ELF-1 (cell line): ENCODE measurements at places on chromosomes 12 and 14.

GRCh38 chr12:52198454-52199215 lies 6.8 kb upstream of the KRT80 start:
- no peak for DNase-seq

- no peak for DNase-seq
Observed at GRCh38 chr12:133081159-133081780, 547 bp downstream of the ZNF140 start.

- DNase-seq: no peak
Observed at GRCh38 chr12:115194857-115195256, 510.9 kb upstream of the TBX3 start.

DNA sequence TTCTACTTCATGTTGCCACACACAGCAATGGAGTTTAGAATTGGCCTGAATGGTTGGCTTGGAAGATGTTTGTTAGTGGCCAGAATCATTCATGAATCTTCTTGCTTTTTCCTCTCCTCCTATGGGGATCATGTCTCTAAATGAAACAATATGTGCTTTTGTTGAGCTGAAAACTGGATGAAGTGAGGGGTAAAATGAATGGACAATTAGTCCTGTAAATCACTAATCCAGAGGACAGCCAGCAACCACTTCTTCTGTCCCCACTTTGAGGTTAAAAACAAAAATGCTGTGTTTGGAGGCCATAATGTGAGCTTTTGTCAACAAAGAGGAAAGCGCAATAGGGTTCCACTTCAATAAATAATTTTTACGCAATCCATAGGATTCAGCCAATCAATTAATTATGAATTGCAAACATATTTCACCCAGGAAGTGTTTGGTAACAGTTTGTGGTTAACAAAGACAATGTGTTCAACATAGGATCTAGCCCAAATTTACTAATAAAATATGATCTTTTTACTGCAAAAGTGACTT lies 30.3 kb upstream of the AMIGO2 start:
- DNase-seq: no peak

DNA sequence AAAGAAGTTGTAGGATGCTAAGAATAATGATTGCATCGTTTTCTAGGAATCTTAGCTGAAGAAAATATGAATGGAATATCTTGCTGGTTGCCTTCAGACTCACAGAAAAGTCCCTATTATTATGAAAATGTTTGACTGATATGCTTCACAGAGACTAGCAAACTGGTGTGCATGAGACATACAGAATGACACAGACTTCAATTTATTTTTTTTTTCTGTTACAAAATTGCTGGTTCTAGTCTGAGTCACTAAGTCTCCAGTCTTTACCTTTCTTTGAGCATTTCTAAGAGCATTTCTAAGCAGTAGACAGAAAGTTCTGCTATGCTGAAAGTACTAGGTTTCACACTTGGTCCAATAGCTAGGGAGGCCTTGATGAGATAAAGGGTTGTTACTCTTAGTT lies 377.6 kb upstream of the ATP2B1 start:
- DNase-seq: no peak

DNA sequence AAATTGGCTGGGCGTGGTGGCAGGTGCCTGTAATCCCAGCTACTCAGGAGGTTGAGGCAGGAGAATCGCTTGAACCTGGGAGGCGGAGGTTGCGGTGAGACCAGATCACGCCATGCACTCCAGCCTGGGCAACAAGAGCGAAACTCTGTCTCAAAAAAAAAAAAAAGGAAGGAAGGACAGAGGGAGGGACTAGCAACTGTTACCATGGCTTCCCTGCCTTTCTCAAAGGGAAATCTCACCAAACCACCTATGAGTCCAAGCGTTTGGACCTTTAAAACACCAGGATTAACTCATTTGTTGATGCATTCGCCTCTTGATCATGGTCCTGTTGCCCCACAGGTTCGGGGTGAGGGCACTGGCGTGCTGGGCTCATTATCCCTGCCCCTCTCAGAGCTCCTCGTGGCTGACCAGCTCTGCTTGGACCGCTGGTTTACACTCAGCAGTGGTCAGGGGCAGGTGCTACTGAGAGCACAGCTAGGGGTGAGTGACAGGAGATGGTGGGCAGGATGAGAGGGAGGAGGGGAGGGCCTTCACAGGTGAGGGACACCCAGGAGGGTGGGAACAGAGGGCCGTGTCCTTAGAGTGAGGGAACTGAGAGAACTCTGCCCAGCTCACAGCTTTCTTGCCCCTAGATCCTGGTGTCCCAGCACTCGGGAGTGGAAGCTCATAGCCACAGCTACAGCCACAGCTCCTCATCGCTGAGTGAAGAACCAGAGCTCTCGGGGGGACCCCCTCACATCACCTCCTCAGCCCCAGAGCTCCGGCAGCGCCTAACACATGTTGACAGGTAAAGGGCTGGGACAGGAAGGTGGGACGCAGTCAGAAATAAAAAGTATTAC lies 10.2 kb upstream of the MYL6B start:
- no peak for DNase-seq

DNA sequence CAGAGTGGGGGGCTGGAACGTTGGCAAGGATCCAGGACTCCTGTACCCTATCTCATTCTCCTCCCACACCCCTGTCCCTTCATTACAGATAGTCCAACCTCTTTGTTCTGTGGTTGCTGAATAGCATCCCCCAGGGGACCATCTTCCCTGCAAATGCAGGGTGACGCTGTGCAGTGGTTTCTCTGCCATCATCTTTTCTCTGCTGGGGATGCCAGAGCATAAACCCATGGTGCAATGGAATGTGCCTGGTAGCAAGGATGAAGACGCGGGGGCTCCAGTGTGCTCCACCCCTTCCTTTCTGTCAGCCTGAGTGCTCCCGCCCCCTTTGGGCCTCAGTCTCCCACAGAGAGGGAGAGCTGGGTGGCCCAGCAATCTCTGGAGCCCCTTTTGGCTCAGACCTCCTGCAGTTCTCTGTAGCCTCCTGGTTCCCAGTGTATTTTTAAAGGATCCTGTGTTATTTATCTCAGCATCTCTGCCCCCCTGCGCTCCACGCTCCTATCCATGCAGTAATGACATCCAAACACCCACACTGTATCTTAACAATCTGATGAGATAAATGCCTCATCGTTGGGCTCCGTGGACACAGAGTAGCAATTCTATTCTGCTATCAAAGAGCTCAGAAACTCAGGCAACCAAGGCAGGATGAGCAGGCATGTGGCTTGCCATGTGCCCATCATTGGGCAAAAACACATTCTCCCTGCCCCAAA lies 212.8 kb downstream of the CACNA1C start:
- DNase-seq: no peak

DNA sequence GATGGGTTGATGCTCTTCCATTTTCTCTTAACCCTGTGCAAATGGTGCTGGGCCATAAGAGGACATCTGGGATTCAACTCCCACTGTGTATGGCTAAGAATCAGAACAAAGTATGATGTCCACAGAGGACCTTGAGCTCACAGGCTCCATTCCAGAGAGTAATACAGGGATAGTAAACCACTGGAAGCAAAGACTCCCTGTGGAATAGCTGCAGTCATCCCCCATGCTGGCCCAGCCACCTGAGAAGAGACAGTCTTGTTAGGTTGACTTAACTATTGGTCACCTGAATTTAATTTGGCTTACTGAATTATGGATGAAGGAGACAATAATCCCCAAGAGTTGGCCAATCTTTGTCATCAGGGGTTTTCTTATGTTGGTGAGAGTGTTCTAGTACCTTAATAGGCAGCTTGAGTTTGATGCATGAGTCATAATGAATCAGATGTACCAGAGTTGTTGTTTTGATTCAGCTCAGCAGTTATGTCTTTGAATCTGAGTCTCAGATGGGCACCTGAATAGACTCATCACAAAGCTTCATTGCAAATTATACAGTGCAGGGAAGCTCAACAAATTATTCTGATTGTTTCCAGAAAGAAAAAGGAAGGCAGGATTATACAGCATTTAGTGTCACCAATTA lies 122.7 kb downstream of the SSPN start:
- DNase-seq: no peak

DNA sequence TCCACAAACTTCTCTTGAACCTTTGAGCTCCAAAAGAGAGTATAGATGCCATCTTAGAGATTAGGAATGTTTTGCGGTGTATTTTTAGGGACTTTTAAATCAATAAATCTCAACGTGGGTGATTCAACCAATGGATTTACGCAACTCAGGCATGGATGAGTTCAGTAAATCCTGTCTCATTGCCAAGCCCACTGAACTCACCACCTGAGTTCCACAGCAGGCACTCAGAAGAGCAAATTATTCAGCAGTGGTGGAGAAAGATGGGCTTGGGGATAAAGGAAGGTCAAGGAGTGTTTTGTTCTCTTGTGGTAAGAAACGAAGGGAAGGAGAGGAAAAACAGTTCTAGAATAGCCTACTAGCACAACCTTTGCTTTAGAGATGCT lies 68.7 kb upstream of the HMGA2 start:
- DNase-seq: no peak

DNA sequence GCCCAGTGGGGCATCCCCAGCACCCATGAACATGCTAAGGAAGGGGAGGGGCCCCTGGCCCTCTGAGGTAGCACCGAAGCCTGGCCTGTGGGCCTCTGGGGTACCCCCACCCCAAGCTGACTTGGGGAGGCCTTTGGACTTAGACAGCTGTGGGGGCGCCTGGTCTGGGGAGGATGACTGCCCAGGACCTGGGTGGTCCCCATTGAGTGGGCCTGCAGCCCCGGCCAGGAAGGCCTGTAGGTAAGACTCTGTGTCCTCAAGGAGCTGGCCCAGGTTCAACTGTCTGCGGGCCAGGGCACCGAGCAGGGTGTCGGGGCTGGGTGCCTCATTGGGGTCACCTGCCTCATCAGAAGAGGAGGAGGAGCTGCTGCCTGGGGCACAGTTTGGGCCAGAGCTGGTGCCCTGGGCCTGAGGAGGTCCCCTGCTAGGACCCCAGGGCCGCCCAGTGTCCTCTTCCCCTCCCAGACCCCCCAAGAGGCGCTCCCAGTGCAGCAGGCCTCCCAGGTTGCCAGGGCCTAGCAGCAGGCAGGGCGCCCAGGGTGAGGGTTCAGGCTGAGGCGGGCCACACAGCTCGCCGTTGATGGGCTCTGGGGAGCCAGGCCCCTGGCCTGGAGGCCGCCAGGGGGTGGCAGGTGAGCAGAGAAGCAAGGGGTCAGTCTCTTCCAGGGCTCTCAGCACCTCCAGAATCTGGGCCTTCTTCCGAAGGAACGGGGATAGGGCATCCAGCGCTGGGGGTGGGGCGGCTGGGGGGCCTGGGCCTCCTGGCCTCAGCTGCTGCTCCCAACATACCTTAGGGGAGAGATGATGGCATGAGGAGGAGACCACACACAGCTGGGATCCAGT lies 31.4 kb downstream of the NCKAP5L start:
- no peak for DNase-seq

DNA sequence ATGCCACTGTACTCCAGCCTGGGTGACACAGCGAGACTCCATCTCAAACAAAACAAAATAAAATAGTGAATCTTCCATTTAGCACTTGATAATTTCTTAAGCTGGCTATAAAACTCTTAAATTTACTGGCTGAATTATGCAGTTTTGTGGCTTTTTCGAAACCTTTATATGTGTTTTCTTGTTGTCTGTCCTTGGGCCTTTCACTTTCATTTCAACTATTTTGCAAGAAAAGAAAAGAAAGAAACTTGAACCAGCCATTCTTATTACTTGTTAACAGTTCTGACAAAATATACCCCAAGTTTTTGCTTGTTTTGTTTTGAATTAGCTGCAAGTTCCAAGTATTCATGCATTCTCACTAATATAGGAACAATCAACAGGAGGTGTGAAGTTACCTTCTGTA lies 42.8 kb downstream of the PRICKLE1 start:
- DNase-seq: no peak

DNA sequence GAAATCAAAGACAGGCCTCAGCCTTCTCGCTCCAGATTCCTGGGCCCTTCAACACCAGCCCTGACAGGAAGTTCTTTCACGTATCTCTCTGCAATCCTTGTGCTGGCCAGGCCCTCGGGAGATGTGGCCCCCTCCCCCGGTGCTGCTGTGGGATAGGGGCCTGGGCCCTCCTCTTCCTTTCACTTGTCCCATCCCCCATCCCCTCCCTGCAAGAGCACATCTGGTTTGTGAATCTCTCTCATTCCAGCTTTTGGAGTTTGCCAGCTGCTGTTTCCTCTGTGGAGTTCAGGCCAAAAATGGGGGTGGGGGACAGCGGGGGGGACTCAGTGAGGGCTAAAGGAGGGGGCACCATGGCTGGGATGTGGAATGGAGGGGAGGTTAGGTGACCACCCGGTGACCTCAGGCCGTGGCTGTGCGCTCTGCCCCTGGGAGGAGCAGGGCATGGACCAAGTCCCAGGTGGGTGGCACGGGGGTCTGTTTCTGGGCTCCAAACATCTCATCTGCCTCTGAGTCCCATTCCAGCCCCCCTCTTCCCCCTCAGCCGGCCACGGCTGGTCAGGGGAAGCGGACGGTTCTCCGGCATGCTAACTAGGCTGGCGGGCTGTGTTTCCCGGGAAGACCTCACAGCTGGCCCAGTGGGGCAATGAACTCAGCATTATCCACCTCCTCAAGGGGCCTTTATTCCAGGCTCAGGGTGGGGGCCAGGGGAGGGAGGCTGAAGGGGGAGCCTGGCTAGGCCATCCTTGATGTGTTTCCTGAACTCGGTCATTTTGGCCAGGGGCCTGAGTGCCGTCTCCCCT lies 7.4 kb downstream of the LRP1 start:
- DNase-seq: peak; percentile 73

DNA sequence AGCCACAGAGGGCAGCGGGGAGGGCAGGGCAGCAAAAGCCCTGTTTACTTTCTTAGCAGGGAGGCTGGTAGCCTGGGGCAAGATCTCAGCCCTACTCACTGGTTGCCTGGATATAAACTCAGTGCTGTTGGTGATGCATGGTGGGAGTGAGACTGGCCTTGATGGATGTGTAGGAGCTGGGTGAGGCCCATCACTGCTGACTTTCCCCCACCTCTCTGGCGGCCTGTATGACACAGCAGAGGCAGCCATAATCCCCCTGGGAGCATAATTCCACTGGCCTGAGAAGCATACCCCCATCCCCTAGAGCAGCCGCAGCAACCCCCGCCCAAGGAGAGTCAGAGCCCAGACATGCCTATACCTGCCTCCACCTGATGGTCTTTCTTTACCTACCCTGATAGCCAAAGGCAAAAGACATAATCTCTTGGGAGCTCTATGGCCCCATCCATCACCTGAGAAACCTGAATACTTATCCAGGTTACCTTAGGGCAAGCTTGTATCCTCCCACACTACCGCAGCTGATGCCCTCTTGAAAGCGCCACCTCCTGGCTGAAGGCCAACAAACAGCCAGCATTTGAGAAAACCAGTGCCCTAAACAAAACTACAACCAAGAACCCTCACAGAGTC lies 59.3 kb downstream of the DNAI7 start:
- peak; percentile 95 for DNase-seq

- DNase-seq: no peak
Observed at GRCh38 chr14:23829736-23830471, 123.7 kb upstream of the DHRS4 start.

- DNase-seq: no peak
Observed at GRCh38 chr14:106235356-106236159, 709.2 kb downstream of the TMEM121 start.
